Kidney capillary endothelial cell (primary cell): ENCODE measurements at places on chromosomes 2 and 18.
A peak's percentile ranks its signal among the peaks of the same experiment; 100 is the strongest.

GRCh38 chr2:38128653-38129052, 52.7 kb upstream of the CYP1B1 start:
- no peak for DNase-seq

- no peak for DNase-seq
These were observed 127.0 kb downstream of the METTL4 start for GRCh38 chr18:2444201-2444875.

DNA sequence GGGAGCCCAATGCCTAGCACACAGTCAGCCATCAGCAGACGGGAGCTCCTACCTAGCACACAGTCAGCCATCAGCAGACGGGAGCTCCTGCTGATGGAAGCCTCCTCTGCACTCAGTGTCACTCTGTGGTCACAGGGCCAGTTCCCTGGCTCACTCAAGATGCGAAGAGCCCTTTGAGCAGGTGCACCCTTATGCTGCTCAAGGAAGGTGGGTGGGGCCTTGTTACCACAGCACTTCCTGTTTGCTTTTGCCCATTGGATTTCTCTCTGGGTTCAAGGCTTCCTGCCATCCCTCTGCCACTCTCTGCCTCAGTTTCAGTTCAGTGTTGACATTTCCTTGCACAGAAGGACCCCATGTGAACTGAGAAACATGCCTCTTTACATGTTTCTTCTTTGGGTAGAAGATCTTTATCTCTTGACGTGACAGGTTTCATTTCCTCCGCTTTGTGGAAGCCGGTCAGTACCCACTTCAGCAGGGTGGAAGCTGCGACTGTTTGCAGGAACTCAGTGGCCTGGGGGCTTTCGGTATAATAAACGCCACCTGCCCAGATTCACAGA, 11.6 kb downstream of the TRIB2 start:
- no peak for DNase-seq

DNA sequence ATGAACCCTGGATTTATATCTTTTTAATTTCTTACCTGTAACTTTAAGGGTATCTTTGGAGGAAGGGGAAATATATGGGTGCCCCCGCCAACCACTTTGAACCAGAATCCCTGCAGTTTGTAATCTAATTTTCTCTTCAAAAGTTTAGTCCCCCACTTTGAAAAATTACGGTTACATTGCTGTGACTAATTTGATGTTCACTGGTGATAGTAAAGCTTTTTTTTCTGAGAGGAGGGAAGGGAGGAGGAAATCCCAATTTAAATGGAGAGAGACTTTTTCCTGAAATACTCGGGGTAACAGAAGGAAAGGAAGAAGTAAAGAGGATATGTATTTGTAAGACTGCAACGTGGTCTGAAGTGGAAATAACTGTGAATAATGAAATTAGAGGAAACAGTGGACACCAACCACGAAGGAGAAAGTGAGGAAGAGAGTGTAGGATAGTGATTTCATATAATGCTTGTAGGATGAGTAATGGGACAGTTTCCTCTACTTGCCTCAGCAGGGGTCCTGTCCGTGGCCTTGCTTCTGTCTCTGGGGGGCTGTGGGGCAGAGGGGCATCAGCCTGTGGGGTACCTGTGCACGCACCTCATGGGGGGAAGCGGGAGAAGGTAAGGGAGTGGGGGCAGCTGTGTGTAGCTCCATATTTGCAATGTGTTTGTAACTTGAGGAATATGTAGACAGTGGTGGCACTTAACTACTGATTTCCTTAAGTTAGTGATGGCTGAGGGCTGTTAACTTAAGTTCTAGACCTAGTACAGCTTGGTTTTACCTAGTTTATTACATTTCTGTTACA, 161.1 kb downstream of the LTBP1 start:
- DNase-seq, result no peak

DNA sequence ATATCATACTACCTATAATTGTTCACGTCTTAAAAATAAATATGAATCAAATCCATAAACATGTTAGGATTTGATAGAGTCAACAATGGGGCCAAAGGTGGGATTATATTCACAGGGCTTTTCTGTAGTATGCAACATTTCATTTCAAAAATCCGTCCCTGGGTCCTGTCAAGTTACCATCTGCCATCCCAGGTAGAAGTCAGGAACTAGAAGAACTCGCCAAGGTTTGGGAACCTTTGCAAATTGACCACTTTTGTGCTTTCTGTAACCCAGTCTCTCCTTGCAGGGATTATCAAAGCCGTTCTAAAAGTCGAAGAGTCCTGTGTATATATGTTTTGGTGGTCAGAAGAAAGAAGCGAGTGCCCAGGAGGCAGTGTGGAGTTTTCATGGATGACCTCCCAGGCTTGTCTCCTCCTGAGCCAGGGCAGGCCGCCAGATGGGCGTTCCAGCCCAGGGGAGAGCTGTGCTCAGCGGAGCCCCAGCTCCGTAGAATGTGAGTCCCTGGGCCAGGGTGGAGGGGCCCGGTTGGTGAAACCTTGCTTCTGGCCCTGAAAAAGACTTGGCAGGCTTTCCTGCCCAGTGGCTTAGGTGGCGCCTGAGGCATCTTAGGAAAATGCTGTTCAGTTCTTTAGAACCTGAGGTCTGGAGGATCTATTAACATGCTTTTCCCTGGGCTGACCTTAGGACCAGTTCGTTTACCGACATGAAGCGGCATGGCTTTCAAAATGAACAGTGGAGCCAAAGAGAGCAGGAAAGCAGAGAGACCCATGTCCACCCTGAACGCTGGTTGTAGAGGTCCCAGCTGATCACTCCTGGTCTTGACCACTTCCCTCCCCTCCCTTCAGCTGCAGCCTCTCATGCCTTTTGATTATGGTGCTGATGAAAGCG, 69.2 kb downstream of the LONRF2 start:
- DNase-seq, result no peak

- DNase-seq, result peak; percentile 94
These were observed 69.2 kb upstream of the HNRNPA3 start for GRCh38 chr2:177143444-177143843.

DNA sequence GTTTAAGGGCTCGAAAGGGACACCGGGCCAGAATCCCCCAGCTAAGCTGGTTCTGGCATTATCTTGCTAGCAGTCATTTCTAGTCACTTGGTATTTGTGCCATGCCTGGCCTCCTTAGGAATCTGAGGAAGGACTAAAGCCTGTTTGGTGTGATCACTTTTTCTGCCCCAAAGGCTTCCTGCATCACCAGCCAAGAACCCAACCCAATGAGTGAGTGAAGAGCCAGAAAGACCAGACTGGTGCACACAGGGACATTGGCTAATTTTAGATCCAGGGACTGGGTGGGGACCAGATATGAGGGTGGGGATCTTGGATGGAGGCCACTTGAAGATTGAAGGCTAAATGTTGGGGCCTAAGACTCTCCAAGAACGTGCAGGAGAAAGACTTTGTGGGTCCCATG, 411.9 kb upstream of the TNP1 start:
- DNase-seq, result no peak

DNA sequence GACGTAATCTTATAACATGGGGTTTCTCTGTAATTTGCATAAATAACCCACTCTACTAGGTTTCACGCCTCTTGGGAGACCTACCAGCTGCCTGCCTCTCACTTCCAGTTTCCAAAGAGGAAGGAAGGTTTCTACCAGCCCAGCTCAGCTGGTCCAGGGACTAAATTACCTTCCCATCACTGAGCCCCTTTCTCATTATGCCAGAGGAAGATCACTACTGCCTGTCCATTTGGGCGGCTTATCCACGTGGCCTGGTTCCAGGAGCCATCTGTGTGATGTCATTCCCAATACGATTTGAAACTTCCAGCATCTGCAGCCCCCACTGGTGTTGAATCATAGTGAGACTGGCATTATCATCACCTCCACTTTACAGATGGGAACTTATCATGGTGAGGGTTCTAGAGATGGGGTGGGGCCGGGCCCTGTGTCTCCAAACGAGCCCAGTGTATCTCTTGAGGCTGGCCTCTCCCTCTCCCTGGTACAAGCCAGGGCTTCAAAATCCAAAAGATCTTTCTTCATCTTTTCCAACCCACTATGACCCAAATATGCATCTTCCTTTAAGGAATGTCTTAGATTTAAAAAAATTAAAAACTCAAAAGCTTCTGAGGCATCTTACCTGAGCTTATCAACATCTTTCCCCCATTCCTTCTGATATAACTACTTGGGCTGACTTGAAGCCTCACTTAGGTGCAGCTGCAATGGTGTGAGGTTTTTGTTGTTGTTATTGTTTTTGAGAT, 140.8 kb downstream of the DDX1 start:
- no peak for DNase-seq

DNA sequence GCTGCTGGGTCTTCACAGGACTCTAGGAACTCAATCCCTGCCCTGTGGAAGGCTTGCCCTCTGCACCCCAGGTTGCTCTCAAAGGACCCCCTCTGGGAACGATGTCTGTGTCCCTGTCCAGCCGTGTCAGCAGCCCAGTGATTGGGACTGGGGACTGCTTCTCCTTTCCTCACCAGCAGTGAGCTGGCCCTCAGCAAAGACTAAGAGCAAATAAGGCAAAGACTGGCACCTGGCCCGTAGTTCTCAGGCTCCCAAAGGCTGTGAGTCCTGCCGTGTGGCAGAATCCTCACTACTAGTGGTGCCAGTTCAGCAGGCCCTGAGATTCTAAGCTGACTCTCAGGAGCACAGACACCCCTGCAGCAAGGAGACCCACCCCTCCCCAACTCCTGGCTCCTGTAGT, 47.8 kb downstream of the TMEM163 start:
- no peak for DNase-seq

GRCh38 chr2:209565896-209566582, 142.2 kb downstream of the MAP2 start:
- no peak for DNase-seq

DNA sequence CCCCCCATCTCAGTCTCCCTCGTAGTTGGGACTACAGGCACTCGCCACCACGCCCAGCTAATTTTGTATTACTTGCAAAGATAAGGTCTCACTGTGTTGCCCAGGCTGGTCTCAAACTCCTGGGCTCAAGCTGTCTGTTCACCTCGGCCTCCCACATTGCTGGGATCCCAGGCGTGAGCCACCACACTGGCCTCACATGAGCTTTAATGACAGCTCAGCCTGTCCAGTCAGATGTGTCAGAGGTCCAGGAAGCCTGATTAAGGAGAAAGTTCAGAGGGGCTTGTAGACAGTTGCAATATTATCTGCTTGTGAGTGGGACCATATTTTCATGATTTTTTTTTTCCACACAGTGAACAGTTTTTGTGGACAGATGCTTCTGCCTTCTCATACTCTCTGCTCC, 82.0 kb downstream of the LIMS1 start:
- no peak for DNase-seq

GRCh38 chr2:150468350-150468960, 19.0 kb downstream of the RND3 start:
- no peak for DNase-seq

DNA sequence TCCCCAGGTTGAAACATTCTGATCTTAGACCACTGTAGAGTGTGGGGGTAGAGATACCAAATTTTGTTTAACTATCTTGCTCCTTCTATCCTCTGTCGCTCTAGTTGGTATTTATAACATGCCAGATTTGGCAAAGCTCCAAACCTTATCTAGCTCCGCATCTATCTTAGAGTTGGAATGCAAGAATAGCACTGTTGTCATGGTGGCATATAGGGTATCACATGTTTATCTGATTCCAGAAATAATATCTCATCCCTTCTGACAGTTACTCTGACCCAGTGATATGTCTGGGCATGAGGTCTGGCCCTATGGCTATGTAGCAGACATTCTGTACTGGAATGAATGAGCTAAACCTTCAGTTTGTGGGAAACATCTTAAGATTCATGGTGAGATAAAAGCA, 51.7 kb downstream of the CABYR start:
- DNase-seq, result no peak

DNA sequence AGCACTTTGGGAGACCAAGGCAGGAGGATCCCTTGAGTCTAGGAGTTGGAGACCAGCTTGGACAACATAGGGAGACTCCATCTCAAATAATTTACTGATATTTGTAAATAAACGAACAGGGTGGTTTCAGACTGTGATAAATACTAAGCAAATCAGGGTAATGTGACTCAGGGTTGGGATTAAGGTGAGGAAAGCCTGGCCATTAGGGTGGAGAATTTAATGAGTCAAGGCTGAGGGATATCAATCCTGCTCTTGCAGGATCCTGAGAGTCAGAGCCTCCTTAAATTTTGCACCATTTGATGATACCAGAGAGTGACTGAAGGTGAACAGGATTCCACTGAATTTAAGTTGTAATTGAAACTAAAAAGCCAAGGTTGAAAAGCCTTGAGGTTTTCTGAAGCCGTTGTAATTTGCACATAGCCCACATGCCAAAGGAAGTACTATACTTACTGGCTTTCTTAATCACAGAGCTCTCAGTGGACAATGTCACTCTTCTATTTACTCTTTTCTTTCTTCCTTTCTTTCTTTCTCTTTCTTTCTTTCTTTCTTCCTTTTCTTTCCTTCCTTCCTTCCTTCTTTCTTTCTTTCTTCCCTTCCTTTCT, 28.6 kb upstream of the AP1S3 start:
- no peak for DNase-seq

DNA sequence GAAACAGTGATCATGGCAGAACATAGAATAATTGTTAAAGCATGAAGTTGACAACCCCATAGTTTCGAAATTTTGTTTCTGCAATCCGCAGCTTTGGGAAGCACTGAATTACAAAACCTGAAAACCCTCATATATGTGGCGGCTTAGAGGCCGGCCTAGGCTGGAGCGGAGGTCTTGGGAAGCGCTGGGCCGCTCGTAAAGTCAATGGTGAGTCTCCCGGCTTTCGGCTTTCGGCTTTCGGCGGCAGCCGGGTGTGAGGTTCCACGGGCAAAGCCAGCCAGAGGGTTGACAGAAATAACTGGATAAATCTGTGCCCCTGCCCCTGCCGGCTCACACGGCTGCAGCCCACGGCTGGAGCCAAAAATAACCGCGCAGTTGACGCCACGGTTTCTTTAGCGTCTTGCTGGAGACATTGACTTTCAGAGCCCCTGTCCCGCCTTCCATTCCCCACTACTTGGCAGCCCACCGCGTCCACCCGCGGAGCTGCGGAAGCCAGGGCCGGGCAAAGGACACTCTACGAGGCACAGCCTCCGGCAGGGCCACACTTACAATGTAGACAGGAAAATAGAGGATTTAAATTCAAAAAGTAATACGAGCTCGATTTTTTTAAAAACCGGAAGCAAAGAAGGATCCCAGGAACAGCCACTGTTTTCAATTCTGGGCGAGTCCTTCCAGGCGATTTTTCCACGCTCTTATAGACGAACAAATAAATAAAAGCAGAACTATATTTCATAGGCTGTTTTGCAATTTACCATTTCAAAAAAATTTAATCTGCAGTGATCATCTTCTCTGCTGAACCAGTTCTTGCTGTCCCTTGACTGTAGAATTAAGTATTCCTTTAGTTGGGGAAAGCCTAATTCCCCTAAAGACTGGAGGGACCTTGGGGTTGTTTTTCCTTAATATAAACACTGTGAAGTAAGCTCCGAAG, 28.3 kb upstream of the ATP6V1B1 start:
- DNase-seq, result no peak

- DNase-seq, result no peak
These were observed 31.0 kb upstream of the TMEM17 start for GRCh38 chr2:62536873-62537547.
